Stimulated activated CD8-positive, alpha-beta memory T cell treated with anti-CD3 and anti-CD28 coated beads, Interleukin-7, amount 100 ng/mL, for 48 hours (primary cell): ENCODE measurements at places on chromosomes 4 and X.

- DNase-seq, result no peak
Observed at GRCh38 chr4:32147446-32148085, 1427.4 kb downstream of the PCDH7 start.

DNA sequence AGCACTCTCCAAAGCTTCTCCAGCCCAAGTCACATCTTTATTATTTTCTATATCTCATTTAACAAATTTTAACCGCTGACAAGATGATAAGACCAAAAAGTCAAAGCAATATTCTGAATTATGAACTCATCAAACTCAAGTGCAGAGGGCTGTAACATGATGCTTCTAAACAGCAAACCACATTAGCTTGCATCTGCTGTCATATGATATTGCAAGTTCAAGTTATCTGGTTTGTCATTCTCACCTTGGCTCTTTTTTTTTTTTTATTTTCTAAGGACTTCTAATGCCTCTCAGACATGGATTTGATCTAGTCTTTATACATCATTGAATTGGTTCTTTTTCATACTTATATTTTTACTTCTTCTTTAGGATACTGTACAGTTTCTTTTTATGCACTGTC lies 93.4 kb downstream of the SLC10A7 start:
- no peak for DNase-seq

GRCh38 chrX:109863811-109864210 lies 130.8 kb upstream of the ACSL4 start:
- DNase-seq, result no peak

GRCh38 chr4:1599491-1600210 lies 84.5 kb downstream of the FAM53A start:
- no peak for DNase-seq

DNA sequence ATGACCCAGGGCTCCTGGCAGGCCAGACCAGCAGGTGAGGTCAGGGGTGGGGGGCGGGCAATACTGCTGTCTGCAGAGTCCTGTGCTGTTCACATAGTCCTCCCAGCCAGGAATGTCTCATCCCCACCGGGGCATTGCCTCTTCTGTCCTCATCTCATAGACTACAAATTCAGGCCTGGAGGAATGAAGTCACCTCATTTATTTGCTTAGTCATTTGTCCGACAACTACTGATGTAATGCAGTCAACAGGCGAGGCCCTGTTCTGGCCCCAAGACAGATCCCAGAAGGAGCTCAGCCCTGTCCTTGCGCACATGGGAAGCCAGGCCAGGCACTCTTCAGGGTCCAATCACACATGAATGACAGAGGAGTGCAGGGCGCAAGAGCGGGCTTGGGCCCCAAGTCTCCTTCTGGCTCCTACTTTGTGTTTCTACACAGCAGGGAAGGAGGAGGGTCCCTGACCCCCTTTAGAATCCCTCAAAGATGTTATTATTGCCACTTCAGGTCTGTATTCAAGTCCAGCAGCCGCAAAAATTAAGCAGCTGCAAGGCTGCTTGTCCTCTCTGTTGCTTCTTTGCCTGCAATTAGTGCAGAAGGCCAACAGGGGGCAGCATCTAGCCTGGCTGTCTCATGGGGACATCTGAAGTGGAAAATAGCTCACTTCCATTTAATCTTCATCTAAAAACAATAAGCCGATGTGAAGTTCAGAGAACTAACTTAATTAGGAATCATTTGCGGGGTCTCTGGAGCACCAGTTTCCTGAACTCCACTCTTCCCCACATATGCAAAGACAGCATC lies 15.2 kb upstream of the HMX1 start:
- no peak for DNase-seq

GRCh38 chr4:42642101-42642797 lies 14.7 kb downstream of the ATP8A1 start:
- no peak for DNase-seq

- no peak for DNase-seq
Observed at GRCh38 chrX:142201113-142201512, 4.0 kb downstream of the MAGEC2 start.

GRCh38 chrX:38437093-38437492 lies 84.7 kb downstream of the OTC start:
- DNase-seq, result no peak

- DNase-seq, result no peak
Observed at GRCh38 chrX:154036513-154036912, 16.8 kb upstream of the IRAK1 start.

DNA sequence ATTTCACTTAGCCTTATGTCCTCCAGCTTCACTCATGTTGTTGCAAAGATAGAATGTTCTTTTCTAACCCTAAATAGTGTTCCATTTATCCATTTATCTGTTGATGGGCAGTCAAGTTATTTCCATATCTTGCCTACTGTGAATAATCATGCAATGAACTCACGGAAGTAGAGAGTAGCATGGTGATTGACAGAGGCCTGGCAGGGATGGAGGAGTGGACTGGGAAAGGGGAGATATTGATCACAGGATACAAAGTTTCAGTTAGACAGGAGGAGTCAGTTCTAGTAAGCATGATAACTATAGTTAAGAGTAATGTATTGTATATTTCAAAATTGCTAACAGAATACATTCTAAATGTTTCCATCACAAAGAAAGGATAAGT lies 10.3 kb upstream of the CLNK start:
- DNase-seq, result no peak

DNA sequence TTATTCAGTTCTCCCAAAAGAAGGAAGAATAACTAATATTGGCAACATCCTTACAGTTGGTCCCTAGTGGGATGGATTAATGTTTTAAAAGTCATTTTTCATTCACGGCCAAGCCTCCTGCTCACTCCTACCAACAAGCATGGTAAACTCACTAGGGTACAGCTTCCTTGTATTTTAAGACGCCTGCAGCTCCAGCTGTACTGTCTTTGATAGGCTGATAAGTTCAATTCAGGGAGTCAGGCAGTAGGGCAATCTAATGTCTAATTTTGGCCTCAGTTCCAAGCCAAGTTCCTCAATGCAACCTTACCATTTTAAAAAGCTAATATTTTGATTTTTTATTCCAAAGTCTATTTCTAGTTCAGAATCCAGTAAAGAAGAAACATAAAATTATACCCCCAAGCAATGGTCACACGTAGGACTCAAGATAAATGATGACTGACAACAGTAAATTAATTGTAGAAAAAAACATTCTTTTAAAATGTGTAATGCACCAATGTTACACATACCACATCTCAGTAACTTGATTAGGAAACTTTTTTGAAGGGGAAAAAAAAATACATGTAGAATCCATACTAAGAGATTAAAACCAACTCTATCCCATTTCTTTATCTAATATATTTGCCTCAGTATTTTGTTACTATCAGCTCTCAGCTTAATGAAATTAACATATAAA lies 9.3 kb downstream of the LCORL start:
- no peak for DNase-seq

GRCh38 chr4:99379571-99379970 lies 27.0 kb upstream of the ADH1C start:
- DNase-seq, result no peak

DNA sequence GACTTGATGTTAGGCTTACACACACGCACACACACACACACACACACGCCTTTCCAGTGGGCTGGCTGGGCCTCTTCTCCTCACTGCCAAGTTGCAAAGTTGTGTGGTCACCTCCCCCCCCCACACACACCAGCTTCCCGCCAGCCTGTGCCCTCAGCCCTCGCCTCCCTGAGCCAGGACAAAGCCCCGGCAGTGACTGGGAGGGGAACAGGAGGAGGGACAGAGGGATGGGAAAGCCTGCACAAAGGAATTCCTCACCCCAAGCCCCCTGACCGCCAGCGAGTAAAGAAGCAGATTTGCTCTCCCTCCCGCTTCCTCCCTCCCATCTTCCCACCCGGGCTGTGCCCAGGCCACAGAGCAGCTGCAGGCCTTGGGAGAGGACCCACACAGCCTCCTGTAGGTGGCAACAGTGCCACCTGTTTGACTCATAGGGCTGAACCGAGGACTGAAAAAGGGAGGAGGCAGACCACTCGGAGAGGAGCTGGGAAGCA lies at the start of gene GDPD2:
GDPD2 (plus strand) TSS at position 464 of the 491 bp plus-strand sequence. CDS start 1,671 bp downstream, outside the sequence.
- no peak for DNase-seq

DNA sequence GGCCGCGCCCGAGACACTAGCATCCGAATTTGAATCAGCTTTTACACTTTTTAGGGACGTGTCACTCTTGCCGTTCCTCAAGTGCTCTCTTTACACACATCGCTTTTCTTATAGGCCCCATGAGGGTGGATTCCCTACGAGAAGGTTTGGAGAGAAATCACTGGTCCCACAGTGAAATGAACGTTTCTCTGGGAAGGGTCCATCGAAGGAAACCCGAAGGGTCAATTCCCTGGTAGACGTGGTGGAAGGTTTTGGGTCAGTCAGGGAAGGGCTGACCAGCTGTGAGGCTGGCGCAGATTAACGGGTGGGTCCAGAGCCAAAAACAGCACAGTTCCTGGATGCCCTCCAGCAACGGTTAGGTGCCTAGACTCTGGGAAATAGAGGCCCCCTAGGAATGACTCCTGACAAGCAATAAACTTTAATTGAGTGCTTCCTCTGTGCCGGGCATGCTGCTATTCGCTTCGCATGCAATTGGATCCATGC lies 35.9 kb downstream of the ETDC start:
- DNase-seq, result no peak
